T-helper 2 cell treated with Interferon-gamma antibody and Interleukin-4, amounts not matched to agents 100 ng/mL and 5 ng/mL, for 36 hours (primary cell): ENCODE measurements at places on chromosomes 4 and X. TPM values are rescaled to one million over a fixed set of nuclear protein-coding genes. Genes with fewer than 3 reads are reported as not detected.

DUSP9 gene
- not detected in 2 replicates for total RNA-seq

DCLK2 gene
- total RNA-seq, result 0.16 and 0.27 TPM in 2 replicates

FAM199X gene
- 12.7 TPM in 2 replicates for total RNA-seq

WAS gene
- total RNA-seq, result 155 and 160 TPM in 2 replicates

TDO2 gene
- not detected in 2 replicates for total RNA-seq

MAGEE2 gene
- total RNA-seq, result not detected in 2 replicates

ANTXR2 gene
- total RNA-seq, result 26.5 and 30.3 TPM in 2 replicates

UGT2B15 gene
- not detected in 2 replicates for total RNA-seq

TMPRSS11B gene
- total RNA-seq, result not detected in 2 replicates

CHST7 gene
- 5.5 and 6.2 TPM in 2 replicates for total RNA-seq

ATOH1 gene
- not detected in 2 replicates for total RNA-seq

BMPR1B gene
- total RNA-seq, result 0.07 TPM in 1 of 2 replicates, not detected in the other

BRS3 gene
- not detected in 2 replicates for total RNA-seq

CASP3 gene
- total RNA-seq, result 71.2 and 73.2 TPM in 2 replicates

RAB40AL gene
- 0.45 TPM in 1 of 2 replicates, not detected in the other for total RNA-seq

FAAH2 gene
- total RNA-seq, result 4.2 and 4.9 TPM in 2 replicates

SSX2B gene
- total RNA-seq, result not detected in 2 replicates

CFI gene
- 0.09 TPM in 1 of 2 replicates, not detected in the other for total RNA-seq

NWD2 gene
- total RNA-seq, result not detected in 2 replicates

MTMR8 gene
- total RNA-seq, result 4.4 and 4.9 TPM in 2 replicates

PRRG1 gene
- total RNA-seq, result not detected in 2 replicates

ART3 gene
- 0.16 TPM in 1 of 2 replicates, not detected in the other for total RNA-seq

SLC2A9 gene
- 3.1 and 3.2 TPM in 2 replicates for total RNA-seq

MORF4L2 gene
- 133 and 136 TPM in 2 replicates for total RNA-seq

AFP gene
- total RNA-seq, result not detected in 2 replicates

JAKMIP1 gene
- 17.0 and 18.5 TPM in 2 replicates for total RNA-seq

SYN1 gene
- total RNA-seq, result 0.57 and 0.91 TPM in 2 replicates

IL9R gene
- 219 and 225 TPM in 2 replicates for total RNA-seq

PNMA6F gene
- total RNA-seq, result not detected in 2 replicates

CFAP99 gene
- not detected in 2 replicates for total RNA-seq

P2RY4 gene
- 0.20 and 0.34 TPM in 2 replicates for total RNA-seq

MAGEA6 gene
- not detected in 2 replicates for total RNA-seq

PLP1 gene
- total RNA-seq, result not detected in 2 replicates

GC gene
- total RNA-seq, result not detected in 2 replicates

SPANXA2 gene
- total RNA-seq, result not detected in 2 replicates
